Stimulated activated CD8-positive, alpha-beta memory T cell treated with anti-CD3 and anti-CD28 coated beads, Interleukin-4, amount 100 ng/mL, for 4 hours (primary cell): ENCODE measurements at places on chromosomes 6 and 20.

DNA sequence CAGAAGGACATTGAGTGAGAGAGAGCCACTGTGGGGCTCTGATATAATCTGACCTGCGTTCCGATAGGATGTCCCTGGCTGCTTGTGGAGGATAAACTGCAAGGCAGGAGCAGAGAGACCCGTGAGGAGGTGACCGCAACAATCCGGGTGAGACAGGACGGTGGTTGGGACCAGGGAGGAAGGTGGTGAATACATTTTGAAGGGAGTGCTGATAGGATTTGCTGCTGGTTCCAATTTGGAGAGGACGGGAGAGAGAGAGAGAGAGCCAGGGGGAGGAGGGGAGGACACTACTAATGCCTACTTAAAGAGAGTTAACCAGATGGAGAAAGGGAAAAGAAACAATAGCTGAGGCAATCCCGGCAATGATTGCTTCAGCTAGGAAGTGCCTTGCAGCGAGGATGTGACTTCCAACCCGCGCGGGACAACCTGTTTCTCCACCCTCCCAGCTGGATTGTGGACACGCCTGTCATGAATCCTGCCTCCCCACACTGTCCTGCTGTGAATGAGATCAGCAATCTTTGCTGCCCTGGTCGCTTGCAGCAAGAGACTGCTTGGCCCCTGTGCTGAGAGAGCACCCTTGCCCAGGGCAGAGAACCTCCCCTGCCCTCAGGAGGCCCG, 199.0 kb upstream of the KCNG1 start:
- DNase-seq = no peak

GRCh38 chr6:95519228-95520037, 57.9 kb upstream of the MANEA start:
- no peak for DNase-seq

- no peak for DNase-seq
Measured at GRCh38 chr6:404685-405423, 13.3 kb downstream of the IRF4 start.

GRCh38 chr20:59604741-59605600, 631 bp downstream of the PHACTR3 start:
- DNase-seq = no peak

DNA sequence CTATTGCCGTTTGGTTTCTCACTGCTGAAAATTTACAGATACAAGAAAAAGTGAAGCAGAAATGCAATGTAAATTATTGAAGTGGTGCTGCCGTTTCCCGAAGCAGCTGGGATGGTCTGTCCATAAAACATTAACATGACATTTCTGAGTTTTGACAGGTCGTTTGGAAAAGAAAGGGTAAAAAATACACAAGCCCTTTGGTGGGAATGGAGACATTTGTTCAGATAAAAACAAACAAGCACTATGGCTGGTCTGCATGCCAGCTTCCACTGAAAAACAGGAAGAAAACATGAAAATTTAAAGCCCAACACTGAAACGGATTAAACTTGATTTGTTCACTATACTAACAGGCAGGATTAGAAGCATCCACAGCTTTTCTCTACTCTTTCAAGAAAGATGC, 155.2 kb downstream of the FRK start:
- DNase-seq = no peak

GRCh38 chr6:48560408-48560807, 449.4 kb upstream of the PTCHD4 start:
- no peak for DNase-seq

GRCh38 chr20:43183536-43184070, 6.1 kb downstream of the PTPRT start:
- DNase-seq = no peak

DNA sequence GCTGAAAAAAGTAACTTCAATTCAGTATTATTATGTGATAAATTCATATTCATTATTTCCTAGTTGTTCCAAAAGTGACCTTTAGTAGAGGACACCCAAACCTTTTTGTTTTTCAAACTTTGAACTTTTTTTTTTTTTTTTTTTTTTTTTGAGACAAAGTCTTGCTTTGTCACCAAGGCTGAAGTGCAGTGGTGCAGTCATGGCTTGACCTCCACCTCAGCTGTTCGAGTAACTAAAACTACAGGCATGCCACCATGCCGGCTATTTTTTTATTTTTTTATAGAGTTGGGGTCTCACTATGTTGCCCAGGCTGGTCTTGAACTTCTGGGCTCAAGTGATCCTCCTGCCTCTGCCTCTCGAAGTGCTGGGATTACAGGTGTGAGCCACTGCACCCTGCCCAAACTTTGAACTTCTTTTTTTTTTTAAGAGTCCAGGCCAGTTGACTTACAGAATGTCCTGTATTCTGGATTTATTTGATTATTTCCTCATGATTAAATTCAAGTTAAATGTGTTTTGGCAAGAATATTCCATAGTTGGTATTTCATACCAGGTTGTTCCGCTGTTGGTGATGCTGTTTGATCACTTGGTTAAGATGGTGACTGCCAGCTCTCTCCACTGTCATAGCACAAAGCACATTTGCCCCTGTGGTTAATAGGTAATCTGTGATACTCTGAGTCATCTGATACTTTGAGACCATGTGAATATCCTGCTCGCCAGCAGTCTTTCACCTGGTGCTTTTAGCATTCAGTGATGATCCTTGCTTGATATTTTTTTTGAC, 48.0 kb downstream of the VAPB start:
- DNase-seq = no peak

- DNase-seq = no peak
Measured at GRCh38 chr6:140370976-140371870, 996.8 kb upstream of the CITED2 start.

DNA sequence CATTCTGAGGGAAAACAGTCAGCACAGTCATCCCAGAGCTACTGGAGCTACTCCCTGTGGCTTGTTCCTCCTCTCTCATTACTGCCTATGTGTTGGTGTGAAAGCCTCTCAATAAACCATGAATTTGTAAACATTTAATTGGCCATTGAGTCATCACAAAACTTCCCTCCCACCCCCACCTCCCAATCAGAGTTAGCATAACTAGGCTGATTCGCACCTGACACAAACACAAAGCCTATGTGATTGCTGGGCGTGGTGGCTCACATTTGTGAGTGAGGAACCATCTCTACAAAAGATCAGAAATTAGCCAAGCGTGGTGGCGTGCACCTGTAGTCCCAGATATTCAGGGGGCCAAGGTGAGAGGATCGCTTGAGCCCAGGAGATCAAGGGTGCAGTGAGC, 17.1 kb upstream of the SNTA1 start:
- DNase-seq = no peak

DNA sequence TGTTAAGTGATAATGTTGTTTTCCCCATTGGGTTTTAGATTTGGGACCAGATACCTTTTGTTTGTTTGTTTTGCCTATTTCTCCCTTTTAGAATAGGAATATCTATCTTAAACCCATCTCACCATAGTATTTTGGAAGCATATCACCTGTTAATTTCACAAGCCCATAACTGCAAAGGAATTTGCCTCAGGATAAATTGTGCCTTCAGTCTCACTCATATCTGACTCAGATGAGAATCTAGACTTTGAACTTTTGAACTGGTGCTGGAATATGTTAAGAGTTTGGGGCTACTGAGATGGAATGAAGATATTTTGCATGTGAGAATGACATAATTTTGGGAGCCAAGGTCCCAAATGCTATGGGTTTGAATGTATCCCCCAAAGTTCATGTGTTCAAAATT, 607.4 kb downstream of the HACE1 start:
- no peak for DNase-seq

DNA sequence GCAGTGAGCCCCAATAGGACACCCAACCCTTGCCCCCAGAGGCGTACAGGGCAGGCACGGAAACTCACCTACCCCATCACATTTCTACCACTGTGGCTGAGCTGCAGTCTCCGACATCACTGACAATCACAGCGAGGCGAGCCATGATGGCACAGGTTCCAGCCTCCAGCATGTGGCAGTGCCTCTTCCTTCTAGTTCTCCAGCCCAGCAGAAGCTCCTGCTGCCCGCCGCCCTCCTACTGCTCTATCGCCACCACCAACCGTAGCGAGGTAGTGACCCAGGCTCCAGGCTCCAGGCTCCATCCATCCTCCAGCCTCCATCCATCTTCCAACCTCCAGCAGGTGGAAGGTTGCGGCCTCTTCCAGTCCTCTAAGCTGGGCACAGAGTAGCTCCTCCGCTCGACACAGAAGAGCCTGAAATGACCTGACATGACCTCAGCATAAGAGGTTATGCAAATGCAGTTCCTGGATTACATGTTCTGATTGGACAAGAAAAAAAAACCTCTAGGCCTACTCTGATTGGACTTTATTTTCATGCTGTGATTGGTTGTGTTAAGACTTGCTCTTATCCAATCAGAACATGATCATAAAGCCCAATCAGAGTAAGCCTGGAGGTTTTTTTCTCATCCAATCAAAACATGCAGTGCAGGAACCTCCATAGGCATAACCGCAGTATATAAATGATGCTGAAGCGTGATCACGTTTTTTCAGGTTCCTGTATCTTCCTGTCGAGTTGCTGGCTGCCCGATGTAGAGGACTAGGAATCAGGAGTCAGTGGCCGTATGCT, 438.9 kb upstream of the ZNF337 start:
- DNase-seq = no peak

DNA sequence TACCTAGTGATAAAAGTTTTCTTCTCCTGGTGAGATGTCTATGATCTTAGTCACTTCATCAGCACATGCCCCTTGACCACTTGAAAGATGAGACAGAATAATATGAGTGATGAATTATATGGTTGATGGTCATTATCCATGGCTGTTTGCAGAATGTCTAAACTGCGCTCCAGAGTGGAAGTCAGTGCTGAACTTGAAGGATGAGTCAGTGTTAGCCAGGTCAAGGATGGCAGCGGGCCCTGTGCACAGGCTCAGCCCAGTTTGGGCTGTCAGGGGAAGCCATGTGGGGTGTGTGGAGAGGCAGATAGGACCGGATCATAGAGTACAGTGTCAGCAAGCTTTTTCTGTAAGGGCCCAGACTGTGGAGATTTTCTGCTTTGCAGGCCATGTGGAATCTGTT, 67.2 kb upstream of the KIF25 start:
- DNase-seq = no peak

- no peak for DNase-seq
Measured at GRCh38 chr6:120493505-120493904, 840.8 kb downstream of the TBC1D32 start.

- DNase-seq = no peak
Measured at GRCh38 chr6:146670161-146670560, 71.4 kb downstream of the ADGB start.

DNA sequence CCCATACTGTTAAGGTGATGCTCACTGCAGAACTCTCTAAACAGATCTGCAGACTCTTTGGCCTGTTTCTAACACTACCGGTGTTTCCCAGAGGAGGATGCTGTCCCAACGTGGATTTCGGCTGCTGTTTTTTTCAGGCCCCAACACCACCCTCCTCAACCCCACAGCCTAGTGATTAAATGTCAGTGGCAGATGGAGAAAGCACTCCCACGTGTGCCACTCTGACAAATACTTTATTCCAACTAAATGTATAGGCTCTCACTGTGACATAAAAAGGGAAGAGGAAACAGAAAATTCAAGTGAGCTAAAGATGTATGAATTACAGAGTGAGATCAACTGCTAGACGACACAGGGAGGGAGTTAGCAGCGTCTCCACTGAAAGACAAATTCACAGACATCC, 3.6 kb downstream of the TBC1D20 start:
- no peak for DNase-seq

DNA sequence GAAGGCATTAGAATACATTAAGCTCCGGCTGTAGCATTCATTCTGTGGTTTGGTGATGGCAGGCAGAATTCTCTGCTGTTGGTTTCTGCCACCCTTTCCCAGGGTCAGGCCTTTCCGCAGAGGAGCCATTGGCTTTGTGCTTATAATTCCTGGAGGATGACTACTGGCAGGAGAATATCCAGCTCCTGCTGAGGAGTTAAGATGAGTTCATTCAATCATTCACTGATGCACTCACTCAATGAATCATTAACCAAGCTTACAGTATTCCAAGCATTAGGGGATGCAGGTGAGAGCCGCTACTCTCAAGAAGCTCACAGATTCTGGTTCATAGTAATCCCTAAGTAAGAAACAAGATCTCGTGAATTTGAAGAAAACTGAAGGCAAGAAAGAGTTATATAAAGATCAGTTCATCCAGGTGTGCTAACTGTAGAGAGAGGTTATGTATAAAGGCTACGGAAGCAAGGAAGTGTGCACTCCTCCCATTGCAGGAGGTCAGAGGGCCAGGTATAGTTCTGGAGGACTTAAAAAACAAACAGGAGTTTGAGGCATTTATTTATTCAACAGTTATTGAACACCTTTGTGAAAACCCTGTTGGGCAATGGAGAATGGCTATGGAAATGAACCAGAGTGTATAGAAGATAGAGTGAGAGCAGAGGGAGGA, 75.5 kb downstream of the HMGN3 start:
- DNase-seq = no peak

- DNase-seq = no peak
Measured at GRCh38 chr6:44715188-44715587, 327.7 kb downstream of the CDC5L start.

- DNase-seq = no peak
Measured at GRCh38 chr6:113788586-113788985, 68.6 kb upstream of the MARCKS start.

DNA sequence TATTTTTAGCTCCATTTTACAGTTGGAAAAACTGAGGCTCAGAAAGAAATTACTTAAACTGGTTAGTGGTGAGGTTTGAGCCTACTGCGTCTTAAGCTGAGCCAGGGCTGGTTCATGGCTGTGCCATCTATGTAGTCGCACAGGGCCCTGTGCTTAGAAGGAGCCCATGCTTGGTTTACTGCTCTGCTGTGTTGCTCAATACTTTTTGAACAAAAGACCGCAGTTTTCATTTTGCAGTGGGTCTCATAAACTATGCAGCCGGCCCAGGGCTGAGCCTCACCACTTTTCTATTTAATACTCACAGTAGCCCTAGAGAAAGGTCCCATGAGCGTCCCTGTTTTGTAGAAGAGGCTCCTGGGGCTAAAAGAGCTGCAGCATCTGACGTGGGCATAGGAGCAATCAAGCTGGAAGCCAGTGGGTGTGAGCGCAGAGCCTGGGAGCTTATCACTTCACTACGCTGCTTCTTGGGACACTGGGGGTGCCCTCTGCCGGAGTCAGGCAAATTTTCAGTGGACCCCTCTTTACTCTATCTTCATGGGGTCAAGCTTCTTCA, 501 bp downstream of the SIRPB2 start:
- DNase-seq = no peak

GRCh38 chr6:89406141-89406540, 5.9 kb downstream of the RRAGD start:
- no peak for DNase-seq

- DNase-seq = no peak
Measured at GRCh38 chr20:1757606-1758512, 100.3 kb upstream of the SIRPG start.

- no peak for DNase-seq
Measured at GRCh38 chr6:54698974-54699373, 147.6 kb upstream of the FAM83B start.

DNA sequence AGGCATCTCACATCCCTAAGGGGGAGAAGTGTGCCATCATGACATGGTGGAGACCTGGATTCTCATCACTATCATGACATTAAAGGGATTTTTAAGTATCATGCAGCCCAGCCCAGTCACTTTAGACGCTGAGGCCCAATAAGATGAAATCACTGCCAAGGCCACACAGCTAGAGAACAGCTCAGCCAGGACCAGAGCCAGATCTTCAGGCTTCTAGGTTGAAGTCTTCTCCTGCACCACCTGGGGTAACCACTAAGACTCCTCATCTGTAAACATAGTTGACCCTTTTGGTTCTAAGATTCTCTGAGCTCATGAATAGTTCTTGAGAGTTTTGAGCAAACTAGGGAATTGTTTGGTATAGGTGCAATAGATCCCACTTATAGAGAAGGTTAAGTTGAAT, 125.1 kb downstream of the TCP11 start:
- no peak for DNase-seq
